ENCODE measurements at places on chromosomes 16 and 17.

GRCh38 chr17:10155371-10156076 is 42.9 kb downstream of the GAS7 start:
- H3K36me3 ChIP-seq = no peaks in the 10 kb centered on the region
- H3K27me3 ChIP-seq = no peaks in the 10 kb centered on the region
- peak; percentile 62 for DNase-seq
- peaks cover 23% of the 10 kb centered on the region for H3K4me1 ChIP-seq

- H3K4me1 ChIP-seq = no peaks in the 10 kb centered on the region
- H3K36me3 ChIP-seq = no peaks in the 10 kb centered on the region
- no peak overlapping the region for H3K27ac ChIP-seq
- no peak overlapping the region for H3K4me3 ChIP-seq
- no peak for DNase-seq
- H3K27me3 ChIP-seq = no peaks in the 10 kb centered on the region
These were observed 47.4 kb upstream of the CACNG3 start for GRCh38 chr16:24208710-24209109.

- DNase-seq = no peak
- peaks cover 20% of the 10 kb centered on the region for H3K4me1 ChIP-seq
- no peak overlapping the region for H3K4me3 ChIP-seq
- H3K27ac ChIP-seq = no peak overlapping the region
- H3K27me3 ChIP-seq = no peaks in the 10 kb centered on the region
These were observed 6.0 kb downstream of the STAT5B start for GRCh38 chr17:42270170-42270535.

GRCh38 chr16:14325502-14326401 is 254.6 kb downstream of the MRTFB start:
- no peaks in the 10 kb centered on the region for H3K27me3 ChIP-seq
- DNase-seq = no peak
- no peak overlapping the region for H3K27ac ChIP-seq
- H3K4me3 ChIP-seq = no peak overlapping the region

Measured in GM23248 (cell line).